ENCODE measurements at places on chromosomes 2 and 18.
A peak's percentile ranks its signal among the peaks of the same experiment; 100 is the strongest.

GRCh38 chr18:9946831-9947230, 33.0 kb downstream of the VAPA start:
- no peak for DNase-seq

DNA sequence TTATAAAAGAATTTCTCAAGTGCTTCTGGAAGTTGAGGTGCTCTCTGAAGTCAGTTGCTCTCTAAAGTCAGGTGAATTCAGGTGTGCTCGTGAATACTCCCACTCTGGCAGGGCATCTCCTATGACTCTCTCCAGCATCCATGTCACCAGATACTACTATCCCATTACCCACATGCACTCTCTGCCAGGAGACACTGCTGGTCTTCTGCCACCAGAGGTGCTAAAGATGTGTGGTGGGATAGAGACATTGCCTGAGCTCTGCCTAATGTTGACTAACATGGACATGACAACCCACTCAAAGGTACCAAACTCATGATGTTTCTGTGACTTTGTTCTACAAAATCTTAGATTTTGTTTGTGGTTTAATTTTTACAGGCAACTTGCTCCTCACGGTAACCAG, 106.4 kb upstream of the HNRNPA3 start:
- no peak for DNase-seq

DNA sequence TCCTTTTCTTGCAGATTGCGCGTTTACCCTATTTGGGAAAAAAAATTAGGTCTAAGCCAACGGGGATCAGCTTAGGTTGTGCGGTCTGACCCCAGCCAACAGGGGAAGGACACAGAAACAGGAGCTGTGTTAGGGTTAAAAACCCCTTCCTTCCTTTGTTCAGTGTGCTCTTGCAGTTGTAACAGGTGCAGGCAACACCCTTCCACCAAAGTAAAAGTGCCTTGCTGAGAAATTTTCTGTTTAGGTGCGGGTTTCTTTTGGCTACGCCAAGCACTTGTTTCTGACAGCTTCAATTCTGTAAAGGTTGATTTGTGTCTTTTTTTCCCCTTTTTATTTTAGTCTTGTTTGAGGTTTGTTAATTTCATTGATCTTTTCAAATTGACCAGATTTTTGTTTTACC, 92.5 kb downstream of the PTPN4 start:
- no peak for DNase-seq

DNA sequence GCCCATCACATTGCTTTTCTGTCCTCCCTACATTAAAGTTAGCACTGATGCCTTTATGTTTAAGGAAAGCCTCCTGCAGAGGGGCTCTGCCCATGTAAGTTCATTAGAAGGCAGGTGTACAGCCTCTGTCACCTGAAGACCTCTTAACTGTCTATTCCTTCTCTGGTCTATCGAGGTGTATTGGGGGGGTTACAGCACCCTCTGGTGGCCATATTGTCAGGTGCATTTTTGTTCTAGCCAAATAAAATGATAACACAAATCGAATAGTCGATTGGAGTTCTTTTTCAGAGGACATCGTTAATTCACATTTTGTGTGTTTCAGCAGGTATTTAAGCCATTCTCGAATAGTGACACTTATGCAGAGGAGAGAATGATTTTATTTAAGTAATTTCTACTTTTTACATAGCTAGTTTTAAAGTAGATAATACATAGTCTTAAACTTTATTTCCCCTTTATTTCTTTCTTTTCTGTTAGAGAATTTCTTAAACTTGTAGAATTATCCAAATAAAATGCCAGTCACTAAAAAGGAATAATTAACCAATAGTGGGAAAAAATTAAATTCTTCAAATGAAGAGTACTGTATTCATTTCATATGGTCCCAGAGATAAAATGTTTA, 136.8 kb downstream of the NEDD4L start:
- DNase-seq: peak; percentile 46

DNA sequence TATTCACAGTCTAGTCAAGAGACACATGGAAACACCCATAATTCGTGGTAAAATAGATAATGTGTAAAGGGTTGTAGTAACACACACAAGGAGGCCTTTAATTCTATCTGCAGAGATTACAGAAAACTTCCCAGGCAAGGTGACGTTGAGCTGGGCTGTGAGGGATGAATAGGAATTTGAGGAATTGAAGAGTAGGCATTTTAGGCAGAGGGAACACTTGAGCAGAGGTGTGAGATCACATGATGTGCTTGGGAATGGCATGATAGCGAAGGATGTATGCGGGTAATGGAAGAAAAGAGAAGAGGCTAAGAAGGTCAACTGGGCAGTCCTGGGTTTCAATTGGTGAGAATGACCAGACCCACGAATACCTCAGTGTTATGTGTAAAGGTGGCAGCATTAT, 20.2 kb downstream of the DRC1 start:
- DNase-seq: no peak

- no peak for DNase-seq
Observed at GRCh38 chr2:142445551-142446072, 314.8 kb upstream of the LRP1B start.

DNA sequence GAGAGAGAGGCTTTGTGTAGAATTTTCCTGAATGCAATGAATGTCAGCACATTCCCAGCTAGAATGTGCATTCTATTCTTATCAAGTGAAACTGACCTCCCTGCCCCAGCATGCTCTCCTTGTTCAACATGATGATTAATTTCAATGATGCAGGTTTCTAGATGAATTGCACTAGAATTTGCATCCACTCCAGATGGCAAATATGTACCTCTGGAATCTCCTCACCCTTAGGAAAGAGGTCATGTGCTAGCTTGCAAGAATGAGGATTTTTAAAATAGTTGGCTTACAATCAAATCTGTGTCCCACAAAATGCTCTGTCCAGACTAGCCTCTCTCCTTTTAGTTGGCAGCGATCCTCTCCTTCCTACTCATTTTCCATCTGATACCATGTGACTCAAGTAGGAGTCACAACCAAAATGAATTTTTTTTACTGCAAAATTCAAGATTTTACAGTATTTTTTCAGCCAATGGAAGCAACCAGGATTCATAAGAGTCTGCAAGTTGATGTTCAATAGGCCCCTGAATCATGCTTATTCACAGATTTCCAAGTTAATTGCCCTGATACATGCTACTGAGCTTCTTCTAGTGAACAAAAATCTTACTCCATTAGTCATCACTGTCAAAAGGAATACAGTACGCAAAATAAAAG, 21.0 kb upstream of the STAT4 start:
- DNase-seq: no peak

DNA sequence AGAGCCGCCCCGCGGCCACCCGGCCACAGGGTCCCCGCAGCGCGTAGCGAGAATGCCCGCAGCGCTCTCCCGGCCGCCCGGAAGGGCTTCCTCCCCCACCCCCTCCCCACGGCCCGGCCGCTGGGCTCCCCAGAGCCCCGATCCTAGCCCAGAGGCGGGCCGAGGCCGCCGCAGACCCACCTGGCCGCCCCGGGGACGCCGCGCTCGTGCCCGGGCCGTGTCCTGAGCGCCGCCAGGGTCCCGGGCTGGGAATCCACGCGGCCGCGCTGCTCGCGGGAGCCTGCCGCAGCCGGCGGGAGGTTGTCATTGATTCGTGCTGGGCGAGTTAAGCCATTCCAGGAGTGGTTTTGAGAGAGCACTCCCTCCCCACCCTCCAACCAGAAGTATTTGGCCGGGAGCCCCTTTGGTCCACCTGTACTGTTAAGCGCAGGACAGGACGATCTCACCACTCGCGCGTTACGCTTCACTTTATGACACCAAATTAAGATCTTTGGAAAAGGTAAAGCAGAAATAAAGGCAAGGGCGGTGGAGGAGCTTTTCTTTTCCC, 206.4 kb upstream of the SMAD2 start:
- no peak for DNase-seq

- DNase-seq: no peak
Observed at GRCh38 chr2:136363900-136364299, 246.0 kb upstream of the CXCR4 start.

DNA sequence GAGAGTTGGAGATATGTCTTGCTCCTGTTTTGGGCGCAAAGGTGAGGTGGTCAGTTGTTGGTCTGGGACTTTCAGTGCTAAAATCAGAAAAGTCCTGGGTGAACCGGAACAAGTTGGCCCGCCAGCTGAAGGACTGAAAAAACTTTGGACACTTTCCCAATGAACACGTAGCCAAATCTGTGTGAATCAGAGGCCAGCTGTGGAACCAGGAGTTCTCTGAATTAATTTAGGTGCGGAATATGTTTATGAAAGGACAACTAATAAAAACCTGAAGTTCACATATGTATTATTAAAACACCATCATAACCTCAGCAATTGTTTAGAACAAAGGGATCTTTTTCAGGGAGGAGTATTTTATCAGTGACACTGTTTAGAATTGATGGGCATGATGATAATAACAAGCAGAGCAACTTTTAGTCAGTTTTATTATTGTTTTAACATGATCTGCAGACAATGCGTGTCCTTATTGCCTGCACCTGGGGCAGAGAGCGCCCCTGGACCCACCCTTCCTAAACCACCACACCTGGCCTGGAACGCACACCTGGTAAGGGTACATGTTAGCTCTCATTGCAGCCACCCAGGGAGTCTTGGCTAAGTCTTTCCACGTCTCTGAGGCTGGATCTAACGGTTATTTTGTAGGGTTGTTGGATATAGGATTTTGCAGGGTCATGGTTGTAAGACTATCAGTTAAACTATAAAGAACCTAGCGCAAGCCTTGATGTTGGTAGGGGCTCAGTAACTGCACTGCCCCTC, 9.9 kb upstream of the ODC1 start:
- DNase-seq: no peak

GRCh38 chr2:108189316-108189715, 50.5 kb upstream of the SULT1C3 start:
- no peak for DNase-seq

GRCh38 chr2:176280867-176281658, 11.8 kb downstream of the MTX2 start:
- DNase-seq: no peak

GRCh38 chr2:158381205-158381604, 75.3 kb downstream of the CCDC148 start:
- no peak for DNase-seq

DNA sequence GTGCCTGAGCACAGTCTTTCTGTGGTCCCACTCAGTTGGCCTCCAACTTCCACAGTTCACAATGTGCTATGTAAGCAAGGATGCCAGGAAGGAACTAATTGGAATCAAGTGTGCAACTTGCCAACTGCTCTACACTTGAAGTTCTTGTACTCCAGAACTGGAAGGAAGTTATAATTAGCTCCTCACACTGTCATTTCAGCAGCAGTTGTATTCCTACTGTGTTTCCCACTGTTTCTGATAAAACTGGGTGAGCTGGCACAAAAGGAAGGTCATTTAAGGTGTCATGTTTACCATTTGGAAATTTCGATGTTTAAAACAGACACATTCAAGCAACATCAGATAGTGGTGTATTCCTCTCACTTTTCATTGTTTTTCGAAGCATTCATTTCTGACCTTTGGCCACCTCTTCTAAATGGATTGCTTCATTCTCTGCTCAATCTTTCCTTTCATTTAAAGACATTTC, 84.2 kb downstream of the ANTXR1 start:
- DNase-seq: no peak

GRCh38 chr2:47558116-47558767, 155.3 kb downstream of the MSH2 start:
- no peak for DNase-seq

GRCh38 chr18:58105888-58106260, 61.8 kb downstream of the NEDD4L start:
- DNase-seq: no peak

- no peak for DNase-seq
Observed at GRCh38 chr18:43665105-43665788, 388.0 kb upstream of the SYT4 start.

DNA sequence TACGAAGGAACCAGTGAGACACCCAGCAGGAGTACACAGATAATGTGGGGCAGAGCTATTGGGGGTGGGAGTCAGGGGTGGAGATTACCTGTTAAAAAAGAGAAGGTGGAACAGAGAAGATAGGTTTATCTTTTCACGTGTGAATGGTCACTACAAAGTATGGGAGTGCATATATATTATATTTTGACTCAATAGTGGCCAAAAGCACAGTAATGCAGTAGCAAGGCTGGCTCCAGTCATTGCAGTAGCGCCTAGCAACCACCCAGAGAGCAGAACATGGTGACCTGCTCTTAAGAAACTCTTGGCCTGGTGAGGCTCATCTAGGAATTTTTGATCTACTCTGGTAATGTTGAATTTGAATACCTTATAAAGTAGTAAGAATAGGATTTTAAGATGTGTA, 1.0 kb downstream of the IMPACT start:
- no peak for DNase-seq

GRCh38 chr18:76679945-76680344, 142.4 kb upstream of the ZNF236 start:
- no peak for DNase-seq

- DNase-seq: peak; percentile 1
Observed at GRCh38 chr2:63488118-63488713, 100.1 kb downstream of the WDPCP start.

- no peak for DNase-seq
Observed at GRCh38 chr2:21438949-21439348, 315.2 kb downstream of the TDRD15 start.

- DNase-seq: no peak
Observed at GRCh38 chr18:30387401-30387800, 655.1 kb downstream of the DSC3 start.

Measured in GM18507 (cell line).